ENCODE measurements at places on chromosomes 11 and 22.
A peak's percentile ranks its signal among the peaks of the same experiment; 100 is the strongest.

DNA sequence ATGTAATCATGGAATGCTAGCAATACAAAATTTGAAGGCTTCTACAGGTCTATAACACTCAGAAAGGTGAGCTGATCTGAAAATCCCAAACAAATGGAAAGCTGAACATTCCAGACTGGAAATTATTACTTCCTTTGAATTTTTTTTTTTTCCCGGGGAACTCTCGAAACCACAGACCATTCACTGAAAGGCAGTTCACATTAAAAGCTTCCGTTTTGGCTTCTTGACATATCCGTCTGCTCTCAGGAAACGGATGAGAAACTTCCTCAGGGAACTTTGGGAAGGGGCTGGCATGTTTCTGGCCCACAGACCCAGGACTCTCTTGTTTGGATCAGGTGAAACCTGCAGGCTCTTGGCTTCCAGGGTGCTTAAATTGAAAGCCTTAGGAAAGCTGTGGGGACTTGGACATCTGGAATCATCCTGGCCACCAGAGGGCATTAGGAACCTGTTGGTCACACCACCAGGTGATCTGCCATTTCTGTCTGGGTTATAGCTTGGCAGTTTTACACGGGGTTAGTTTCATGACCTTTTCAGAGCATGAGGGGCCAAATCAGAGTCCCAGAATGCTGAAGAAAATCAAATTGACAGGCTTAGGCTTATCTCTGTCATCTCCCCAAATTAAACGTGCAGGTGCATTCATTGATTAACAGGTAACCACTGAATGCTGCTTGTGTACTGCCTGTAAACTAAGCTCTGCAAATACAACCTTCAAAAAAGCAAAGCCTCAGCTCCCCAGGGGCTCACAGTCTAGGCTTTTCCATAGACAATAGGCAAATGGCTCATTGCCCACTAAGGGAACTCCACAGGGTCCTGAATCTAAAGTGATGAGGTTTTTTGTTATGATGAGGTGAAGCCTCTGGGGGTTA is 22.7 kb upstream of the GRAMD1B start:
- peak; percentile 31 for DNase-seq

GRCh38 chr11:63023841-63024648 is 8.4 kb upstream of the SLC22A8 start:
- peak; percentile 82 for DNase-seq

DNA sequence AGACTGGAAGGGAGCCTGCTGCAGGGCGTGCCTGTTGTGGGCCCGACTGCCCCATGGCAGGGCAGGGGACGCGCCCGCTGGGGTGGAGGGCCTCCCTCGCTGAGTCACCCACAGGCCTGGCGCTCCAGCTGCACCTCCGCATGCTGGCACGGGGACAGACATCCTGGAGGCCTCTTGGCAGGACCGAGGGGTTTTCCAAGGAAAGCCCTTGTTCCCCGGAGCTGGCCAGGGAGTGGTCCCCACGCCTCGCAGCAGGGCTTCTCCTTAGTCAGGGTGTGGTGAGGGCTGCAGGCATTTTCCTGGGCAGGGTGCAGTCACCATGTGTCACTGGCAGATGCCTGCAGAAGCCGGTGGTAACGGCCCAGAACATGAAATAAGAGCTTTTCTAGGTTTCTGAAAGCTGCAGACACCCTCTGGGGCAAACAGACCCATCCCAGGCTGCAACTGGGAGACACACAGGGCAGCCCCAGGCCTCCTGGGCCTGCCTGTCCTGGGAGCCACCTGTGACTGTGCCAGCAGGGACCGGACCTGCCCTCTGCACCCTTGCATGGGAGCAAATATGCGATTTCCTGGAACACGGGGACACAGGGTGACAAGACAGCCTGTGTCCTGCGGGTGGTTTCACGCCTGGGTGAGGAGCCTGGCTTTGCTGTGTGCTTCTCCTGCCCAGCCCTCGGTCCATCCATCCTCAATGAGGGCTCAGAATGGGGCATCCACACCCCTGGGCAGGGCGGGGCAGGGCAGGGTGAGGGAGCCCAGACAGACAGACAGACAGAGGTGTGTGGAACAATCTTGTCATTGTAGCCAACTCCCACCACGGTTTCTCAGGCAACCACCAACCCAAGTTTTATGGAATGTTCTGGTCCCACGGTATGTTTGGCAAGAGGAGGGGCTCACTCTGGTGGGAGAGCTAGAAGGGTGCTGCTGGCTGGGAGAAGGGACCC is 43.2 kb upstream of the FADD start:
- DNase-seq: no peak

DNA sequence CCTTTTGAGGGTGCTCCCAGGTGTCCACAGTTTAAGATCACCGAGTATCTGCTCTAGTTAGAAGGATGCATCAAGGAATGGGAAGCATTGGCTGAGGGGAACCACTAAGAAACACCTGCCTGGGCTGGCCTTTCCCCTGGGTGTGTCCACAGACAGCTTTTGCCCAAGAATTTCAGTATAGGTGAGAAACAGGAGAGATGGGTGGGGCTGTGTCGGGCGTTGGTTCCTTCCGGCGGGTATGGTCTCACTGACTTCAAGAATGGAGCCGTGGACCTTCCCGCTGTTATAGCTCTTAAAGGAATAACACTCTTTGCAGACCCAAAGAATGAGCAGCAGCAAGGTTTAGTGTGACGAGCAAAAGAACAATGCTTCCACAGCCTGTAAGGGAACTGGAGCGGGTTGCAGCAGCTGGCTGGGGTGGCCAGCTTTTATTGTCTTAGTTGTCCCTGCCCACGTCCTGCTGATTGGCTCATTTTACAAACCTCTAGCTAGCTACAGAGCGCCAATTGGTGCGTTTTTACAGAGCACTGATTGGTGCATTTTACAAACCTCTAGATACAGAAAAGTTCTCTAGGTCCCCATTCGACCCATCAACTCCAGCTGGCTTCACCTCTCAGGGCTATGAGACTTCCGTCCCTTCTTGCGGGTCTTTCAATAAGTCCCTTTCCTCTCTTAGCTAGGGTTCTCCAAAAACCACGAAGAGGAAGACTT is 2.4 kb downstream of the FADS1 start:
- no peak for DNase-seq

DNA sequence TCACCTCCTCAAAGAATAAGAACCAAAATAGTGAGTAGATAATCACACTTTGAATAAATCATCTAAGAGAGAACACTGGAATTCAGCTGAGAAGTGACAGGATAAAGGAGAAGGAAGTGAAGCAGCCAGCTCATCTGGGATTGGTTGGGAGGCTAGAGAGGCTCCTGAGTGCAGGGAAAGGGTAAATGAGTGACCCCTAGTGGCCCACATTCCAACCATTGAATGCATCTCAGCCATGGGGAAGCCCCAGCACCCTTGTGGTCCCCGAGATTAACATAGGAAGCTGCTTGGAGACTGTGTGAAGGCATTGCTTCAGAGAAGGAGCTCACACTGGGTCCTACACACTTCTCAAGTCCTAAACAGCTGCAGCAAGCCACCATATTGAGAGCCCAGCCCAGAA is 82.3 kb downstream of the JRKL start:
- DNase-seq: no peak

DNA sequence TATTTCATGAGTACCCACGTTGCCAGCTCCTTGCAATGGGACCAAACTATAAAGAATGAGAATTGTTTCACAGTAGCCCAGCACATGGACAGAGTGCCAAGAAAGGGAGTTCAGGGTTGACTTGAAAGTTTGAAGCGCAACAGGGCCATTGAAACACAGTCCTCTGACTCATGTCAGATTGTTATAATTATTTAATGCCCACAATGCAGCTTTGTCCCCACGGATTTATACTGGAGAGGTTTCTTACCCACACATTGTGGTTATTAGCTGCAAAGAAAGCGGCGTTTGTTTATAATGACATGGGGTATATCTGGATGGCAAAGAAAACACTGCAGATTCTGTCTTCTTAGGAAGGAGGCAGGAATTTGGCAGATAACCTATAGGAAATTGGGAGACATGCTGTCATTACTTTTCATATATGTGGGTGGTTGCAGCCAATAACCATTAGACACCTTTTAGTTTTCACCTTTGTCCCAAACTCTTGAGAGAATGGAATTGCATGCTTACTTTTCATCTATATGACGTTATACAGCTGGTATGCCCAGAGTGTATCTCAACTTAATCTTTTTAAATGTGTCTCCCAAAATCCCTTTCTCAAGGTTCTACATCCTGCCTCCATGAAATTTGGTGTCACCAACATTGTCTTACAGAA is 143.6 kb downstream of the TEAD1 start:
- DNase-seq: no peak

- DNase-seq: no peak
Observed at GRCh38 chr22:24567668-24568067, 11.9 kb downstream of the SNRPD3 start.

DNA sequence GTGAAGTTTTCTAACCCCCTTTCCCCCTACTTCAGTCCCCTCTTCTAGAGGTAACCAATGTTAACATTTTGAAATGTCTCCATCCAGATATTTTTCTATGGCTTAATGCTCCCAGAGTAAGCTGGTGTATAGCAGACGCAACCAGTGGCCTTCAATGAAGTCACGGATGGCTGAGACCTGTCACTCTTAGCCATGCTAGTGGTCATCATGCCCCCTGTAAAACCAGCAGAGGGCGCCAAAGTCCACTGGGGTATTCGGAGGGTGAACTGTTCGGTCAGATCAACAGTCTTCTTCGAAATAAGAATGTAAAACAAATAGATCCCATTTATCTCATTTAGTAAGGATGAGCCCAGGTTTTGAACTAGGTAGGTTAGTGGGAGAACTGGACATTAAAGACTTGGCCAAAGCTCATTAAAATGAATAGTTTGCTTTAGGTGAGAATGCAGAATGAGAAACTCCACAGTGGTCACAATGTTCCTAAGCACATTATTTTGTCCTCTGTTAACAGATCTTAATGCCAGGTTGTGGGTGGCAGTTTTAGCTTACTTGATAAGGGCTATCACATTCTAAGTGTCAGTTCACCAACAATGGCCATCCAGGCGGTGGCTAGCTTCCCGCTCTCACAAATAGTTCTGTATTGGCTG is 8.6 kb upstream of the MMP8 start:
- DNase-seq: no peak

- DNase-seq: no peak
Observed at GRCh38 chr11:102079625-102080024, 30.6 kb upstream of the YAP1 start.

DNA sequence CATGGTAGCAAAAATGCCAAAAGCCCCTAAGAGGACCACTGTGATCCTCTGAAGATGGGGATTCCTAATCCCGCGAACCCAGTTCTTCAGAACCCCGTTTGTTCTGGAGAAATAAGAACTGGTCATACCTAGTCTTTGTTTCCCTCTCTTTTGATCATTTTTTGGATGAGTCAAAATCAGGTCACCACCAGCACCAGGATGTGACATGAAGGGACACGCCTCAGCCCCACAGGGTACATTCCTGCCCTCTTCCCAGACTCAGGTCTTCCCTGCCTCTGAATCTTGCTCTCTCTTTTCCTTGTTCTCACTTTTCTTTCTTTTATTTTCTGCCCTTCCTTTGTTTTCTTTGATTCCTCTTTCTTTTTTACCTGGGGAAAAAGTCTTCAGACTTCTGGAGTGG is 14.6 kb upstream of the ANO1 start:
- DNase-seq: no peak

- peak; percentile 62 for DNase-seq
Observed at GRCh38 chr22:18001040-18001893, 23.1 kb downstream of the MICAL3 start.

GRCh38 chr11:84721561-84721961 is 905.6 kb downstream of the DLG2 start:
- DNase-seq: no peak

DNA sequence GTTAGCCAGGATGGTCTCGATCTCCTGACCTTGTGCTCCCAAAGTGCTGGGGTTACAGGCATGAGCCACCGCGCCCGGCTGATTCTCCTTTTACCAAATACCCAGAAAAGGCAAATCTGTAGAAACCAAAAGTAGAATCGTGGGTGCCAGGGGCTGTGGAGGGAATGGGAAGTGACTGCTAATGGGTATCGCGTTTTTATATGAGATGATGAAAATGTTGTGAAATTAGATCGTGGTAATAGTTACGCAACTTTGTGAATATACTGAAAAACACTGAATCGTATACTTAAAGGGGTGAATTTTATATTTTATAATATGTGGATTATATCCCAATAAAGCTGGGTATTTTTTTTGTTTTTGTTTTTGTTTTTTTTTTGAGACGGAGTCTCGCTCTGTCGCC is 48.2 kb upstream of the CREB3L1 start:
- no peak for DNase-seq

DNA sequence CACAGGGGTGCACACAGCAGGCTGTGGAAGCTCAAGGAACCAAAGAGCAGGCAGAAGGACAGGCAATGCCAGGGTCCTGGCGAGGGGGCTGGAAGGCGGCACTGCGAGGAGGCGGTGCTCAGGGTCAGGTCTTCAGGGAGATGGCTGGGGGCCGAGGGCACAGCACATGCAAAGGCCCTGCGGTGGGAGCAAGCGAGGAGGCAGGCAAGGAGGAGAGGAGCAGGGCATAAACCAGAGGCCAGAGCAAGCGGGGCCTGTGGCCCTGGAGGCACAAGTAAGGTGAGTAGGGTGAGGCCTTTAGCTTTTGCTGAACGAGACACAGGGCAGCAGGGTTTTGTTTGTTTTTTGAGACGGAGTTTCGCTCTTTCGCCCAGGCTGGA is 126.9 kb downstream of the ARHGAP8 start:
- no peak for DNase-seq

- DNase-seq: no peak
Observed at GRCh38 chr22:44683237-44683636, 18.8 kb upstream of the PRR5 start.

- no peak for DNase-seq
Observed at GRCh38 chr11:116037861-116038260, 533.6 kb upstream of the CADM1 start.

- no peak for DNase-seq
Observed at GRCh38 chr11:64313491-64314145, 3.7 kb downstream of the TRMT112 start.

DNA sequence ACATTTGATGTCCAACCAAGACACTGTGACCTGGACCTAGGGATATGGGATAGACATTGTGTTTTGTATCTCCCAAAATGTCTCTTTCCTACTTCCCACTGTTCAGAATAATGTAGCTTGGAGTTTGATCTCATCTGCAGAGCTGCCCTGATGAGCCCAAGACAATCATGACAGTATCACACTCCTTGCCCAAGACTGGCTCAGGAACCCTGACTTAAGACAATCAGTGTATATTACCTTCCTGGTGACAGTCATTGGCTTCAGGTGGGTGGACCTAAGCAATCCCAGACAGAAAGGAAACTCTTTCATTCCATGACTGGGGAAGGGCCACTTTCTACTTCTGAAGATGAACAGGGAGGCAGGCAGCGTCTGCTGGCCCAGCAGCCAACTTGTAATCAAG is 14.3 kb upstream of the RTN4RL2 start:
- no peak for DNase-seq

GRCh38 chr11:61913699-61914395 is 3.5 kb downstream of the RAB3IL1 start:
- no peak for DNase-seq

GRCh38 chr11:117492578-117493251 is 165.1 kb downstream of the CEP164 start:
- DNase-seq: no peak

GRCh38 chr11:2128511-2129307 is 10.5 kb downstream of the IGF2 start:
- no peak for DNase-seq

GRCh38 chr11:11620173-11620920 is 1.5 kb downstream of the GALNT18 start:
- DNase-seq: no peak

- no peak for DNase-seq
Observed at GRCh38 chr22:49538006-49538405, 289.7 kb downstream of the BRD1 start.

GRCh38 chr11:65593518-65594414 is 1.8 kb downstream of the KCNK7 start:
- DNase-seq: no peak

- DNase-seq: no peak
Observed at GRCh38 chr11:96235751-96236150, 107.2 kb downstream of the MAML2 start.
